ENCODE measurements at places on chromosomes 2 and 18. TPM values are rescaled to one million over a fixed set of nuclear protein-coding genes. Genes with fewer than 3 reads are reported as not detected.

Gene UBE2F
- total RNA-seq, result 46.4 TPM

Gene PDK1
- total RNA-seq, result 29.3 TPM

Gene GRP
- total RNA-seq, result not detected

Gene RPRM
- total RNA-seq, result not detected

Gene SFXN5
- 10.2 TPM for total RNA-seq

Gene IL1B
- 54.3 TPM for total RNA-seq

Gene CDK15
- 6.6 TPM for total RNA-seq

Gene ZAP70
- not detected for total RNA-seq

Gene FAM237A
- not detected for total RNA-seq

Gene BCL2
- 2.2 TPM for total RNA-seq

Gene KLHL29
- total RNA-seq, result 3.4 TPM

Gene RGPD4
- total RNA-seq, result not detected

Gene MARS2
- total RNA-seq, result 1.8 TPM

Gene HOXD10
- 0.18 TPM for total RNA-seq

Gene EN1
- not detected for total RNA-seq

Gene IDH1
- total RNA-seq, result 357 TPM

Gene CLHC1
- 8.0 TPM for total RNA-seq

Gene GAL3ST2
- 0.18 TPM for total RNA-seq

Gene GMPPA
- 63.9 TPM for total RNA-seq

Gene LRRTM4
- not detected for total RNA-seq

Gene CCDC68
- 6.9 TPM for total RNA-seq

Gene TNFAIP6
- total RNA-seq, result 104 TPM

Gene FRZB
- total RNA-seq, result 0.09 TPM

Gene THAP4
- 43.8 TPM for total RNA-seq

Gene ATP8B1
- 8.2 TPM for total RNA-seq

Gene LDLRAD4
- total RNA-seq, result 3.1 TPM

Gene GKN1
- not detected for total RNA-seq

Gene OSBPL1A
- 43.5 TPM for total RNA-seq

Gene STAT4
- 2.0 TPM for total RNA-seq

Gene DSG4
- not detected for total RNA-seq

Gene ACTR2
- 83.9 TPM for total RNA-seq

Gene TNFRSF11A
- total RNA-seq, result 0.09 TPM

Gene SULT1C4
- total RNA-seq, result not detected

Gene UGT1A4
- not detected for total RNA-seq

Gene TTN
- total RNA-seq, result under 0.01 TPM

Gene CTAGE1
- not detected for total RNA-seq

Gene OTOS
- not detected for total RNA-seq

Gene ASB18
- total RNA-seq, result not detected

Gene SDC1
- 16.8 TPM for total RNA-seq

Gene IL1R2
- total RNA-seq, result 1.7 TPM
